ENCODE measurements at places on chromosomes 13 and 19. TPM values are rescaled to one million over a fixed set of nuclear protein-coding genes. Genes with fewer than 3 reads are reported as not detected.

DNA sequence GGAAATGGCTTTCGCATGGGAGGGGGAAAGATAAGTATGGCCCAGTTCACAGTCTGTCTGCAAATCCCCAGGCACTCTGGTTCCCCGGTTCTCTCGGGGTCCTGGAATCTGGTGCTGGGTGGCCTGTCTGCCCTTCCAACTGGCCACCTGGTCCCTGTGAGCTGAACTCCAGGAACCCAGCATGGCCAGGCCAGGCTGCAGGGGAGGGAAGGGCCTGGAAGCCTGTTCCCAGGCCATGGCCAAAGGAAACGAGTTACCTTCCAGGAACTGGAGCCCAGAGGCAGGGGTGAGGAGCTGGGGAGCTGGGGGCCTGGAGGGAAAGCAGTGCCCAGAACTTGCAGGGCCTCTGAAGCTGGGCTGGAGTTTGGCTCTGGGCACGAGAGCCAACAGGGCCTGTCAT lies 19.1 kb upstream of the PNMA8C start:
- ATAC-seq = no peak

WDR88 gene
- 0.62 TPM for total RNA-seq

PABPC3 gene
- total RNA-seq = 0.23 TPM

GRCh38 chr19:9673912-9674662 lies 813 bp downstream of the ZNF562 start:
- ATAC-seq = no peak

DNA sequence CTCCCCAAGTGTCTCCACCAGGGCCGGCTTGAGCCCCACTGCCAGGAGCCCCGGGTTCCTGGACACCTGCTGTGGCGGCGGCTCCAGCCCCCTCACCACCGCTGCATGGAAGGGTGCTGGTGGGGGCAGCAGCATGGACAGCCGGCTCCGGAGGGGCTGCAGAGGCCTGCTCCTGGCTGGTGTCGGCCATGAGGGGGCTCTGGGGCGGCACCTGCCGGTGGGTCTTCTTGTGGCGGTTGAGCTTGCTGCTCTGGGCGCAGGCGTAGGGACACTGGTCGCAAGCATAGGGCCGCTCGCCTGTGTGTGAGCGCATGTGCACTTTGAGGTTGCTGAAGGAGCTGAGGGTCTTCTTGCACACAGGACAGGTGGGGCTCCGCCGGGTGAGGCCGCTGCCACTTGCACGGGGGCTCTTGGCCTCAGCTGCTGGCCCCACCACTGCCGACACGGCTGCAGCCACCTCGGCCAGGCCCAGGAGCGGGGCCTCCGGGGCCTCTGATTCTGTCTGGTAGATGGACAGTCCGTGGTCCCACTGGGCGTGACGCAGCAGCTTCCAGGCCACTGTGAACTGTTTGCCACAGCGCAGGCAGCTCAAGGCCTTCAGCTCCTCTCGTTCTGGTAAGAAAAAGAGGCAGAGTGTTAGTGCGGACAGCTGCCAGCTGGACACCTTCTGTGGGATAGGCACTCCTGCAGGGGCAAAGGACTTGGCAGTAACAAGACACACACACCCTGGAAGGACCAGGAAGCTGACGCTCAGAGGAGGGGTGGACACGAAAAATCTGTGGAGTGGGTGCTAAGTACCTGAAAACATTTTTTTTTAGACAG lies 4.1 kb downstream of the ZNF296 start:
- ATAC-seq = no peak

GRCh38 chr19:43618921-43619261 lies 538 bp downstream of the ZNF428 start:
- peak; percentile 32 for ATAC-seq
